ENCODE measurements at places on chromosomes 1 and 21. TPM values are rescaled to one million over a fixed set of nuclear protein-coding genes. Genes with fewer than 3 reads are reported as not detected.

RCSD1 gene
- total RNA-seq, result not detected

CHAF1B gene
- 3.5 TPM for total RNA-seq

GPR37L1 gene
- under 0.01 TPM for total RNA-seq

ALX3 gene
- not detected for total RNA-seq

LRIF1 gene
- total RNA-seq, result 11.4 TPM

CRYAA gene
- not detected for total RNA-seq

KCNK1 gene
- total RNA-seq, result 39.7 TPM
